ENCODE measurements at places on chromosomes 16 and 17.

GRCh38 chr17:245020-245419, 63.6 kb upstream of the DOC2B start:
- no peak for DNase-seq

- DNase-seq, result no peak
Measured at GRCh38 chr17:78364436-78365281, 4.8 kb upstream of the SOCS3 start.

GRCh38 chr16:4114257-4115208, 1.7 kb downstream of the ADCY9 start:
- no peak for DNase-seq

- DNase-seq, result no peak
Measured at GRCh38 chr16:77937473-77938149, 84.7 kb upstream of the CLEC3A start.

GRCh38 chr16:84788920-84789391, 30.8 kb upstream of the CRISPLD2 start:
- DNase-seq, result no peak

DNA sequence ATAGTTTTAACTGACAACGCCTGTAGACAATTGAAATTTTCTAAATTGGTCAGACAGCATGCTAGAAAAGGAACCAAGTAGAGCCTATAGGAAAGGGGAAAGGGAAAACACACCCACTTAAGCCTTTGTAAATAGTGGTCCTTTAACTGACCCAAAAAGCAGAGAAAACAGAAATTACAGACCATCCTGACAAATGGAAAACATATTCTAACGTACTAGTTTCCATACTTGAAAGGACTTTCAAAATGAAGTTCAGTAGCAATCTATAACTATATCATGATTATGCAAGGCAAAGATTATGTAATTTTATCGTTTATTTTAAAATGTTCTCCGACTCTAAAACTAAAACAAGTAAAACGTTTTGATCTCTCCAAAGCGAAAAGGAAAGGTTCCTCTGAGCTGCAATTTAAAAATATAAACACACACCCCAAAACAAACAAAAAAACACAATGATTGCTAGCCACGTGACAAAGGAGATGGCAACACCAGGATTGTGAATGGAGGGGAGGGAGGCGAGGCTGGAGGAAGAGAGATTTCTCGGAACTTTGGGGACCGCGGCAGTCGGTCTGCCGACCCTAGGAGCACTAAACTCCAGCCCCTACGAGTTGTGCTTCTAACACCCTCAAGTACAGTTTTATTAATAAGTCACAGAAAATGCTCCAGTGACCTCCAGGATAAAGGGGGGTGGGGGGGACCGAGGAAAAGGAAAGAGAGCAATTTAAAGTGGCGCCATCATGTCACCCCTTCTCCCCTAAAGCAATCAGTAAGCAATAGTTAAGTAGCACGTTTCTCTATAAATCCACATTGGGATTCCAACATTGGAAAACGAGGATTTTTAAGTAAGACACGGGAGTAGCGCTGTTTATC, 1.7 kb downstream of the KANSL1 start:
- peak; percentile 17 for DNase-seq

- no peak for DNase-seq
Measured at GRCh38 chr17:82640036-82640435, 8.2 kb downstream of the WDR45B start.

DNA sequence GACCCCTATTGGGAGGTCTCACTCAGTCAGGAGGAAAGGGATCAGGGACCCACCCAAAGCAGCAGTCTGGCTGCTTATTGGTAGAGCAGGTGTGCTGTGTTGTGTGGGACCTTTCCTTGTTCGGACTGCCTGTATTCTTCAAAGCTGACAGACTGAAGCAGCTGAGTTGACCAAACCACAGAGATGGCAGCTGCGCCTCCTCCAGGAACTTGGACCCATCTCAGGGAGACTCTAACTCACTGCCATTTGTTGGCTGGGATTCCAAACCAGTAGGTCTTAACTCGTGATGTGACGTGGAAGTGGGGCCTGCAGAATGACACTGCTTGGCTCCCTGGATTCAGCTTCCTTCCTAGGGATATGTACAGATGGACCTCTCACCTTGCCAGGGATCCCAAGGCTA, 9.6 kb upstream of the UQCRC2 start:
- DNase-seq, result no peak

DNA sequence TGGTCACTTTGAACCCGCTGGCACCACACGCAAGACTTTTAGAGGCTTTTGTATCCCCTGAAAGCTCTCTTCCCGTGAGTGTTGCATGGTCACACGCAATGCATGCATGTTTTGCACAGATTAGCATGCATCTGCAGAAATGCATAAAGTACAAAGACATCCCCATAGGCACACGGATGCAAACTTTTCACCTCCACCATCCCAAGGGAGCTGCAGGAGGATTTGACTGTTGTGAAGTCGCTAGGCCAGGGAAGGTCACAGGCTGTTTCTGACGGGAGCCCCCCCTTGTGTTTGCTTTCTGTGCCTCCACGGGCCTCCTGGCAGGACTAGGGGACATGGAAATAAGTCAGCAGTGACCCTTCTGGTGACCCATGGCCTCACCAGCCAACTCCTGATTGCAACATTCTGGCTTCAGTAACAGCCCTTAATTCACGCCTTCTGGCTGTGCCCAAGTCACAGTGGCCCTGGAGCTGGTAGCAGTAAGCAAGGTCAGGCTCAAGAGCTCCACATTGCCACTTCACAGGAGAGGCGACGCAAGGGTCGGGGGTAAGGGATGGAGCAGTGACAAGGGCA, 45.1 kb downstream of the SOX9 start:
- DNase-seq, result no peak

GRCh38 chr16:57522960-57523359, 13.4 kb downstream of the CCDC102A start:
- DNase-seq, result no peak

DNA sequence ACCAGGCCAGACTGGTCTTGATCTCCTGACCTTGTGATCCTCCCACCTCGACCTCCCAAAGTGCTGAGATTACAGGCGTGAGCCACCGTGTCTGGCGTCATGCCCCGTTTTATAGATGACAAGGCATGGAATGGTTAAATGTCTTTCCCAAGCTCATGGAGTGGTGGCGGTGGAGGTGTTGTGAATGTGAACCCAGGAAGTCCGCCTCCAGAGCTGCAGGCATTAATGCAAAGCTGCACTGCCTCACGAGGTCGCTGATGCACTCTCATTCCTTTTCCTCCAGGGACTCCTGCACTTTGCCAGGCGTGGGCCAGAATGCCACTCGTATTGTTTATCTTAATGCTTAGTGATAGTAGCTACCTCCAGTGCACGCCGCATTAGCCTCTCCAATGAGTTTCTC, 149.6 kb downstream of the WWOX start:
- no peak for DNase-seq

- DNase-seq, result no peak
Measured at GRCh38 chr17:67500261-67500660, 123.2 kb downstream of the PITPNC1 start.

- DNase-seq, result no peak
Measured at GRCh38 chr16:62638964-62639870, 603.0 kb upstream of the CDH8 start.

DNA sequence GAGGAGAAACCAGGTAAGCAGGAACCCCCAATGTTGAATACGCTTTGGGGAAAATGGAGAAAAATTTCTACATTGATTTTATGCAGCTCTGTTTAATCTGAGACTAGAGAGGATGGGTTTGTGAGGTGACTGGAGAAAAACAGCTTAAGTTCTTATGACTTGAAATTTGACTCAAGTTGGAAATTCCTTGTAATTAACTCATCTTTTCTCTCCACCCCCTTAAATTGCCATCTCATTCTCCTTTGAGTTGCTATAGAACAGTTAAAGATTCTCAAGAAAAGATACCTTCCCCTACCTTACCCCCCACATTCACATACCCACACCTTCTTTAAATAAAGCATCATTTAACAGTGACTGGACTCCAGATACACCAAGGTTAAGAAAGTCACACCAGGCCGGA, 24.2 kb downstream of the ZNRF1 start:
- DNase-seq, result no peak

GRCh38 chr16:4303973-4304372, 11.9 kb upstream of the GLIS2 start:
- no peak for DNase-seq

DNA sequence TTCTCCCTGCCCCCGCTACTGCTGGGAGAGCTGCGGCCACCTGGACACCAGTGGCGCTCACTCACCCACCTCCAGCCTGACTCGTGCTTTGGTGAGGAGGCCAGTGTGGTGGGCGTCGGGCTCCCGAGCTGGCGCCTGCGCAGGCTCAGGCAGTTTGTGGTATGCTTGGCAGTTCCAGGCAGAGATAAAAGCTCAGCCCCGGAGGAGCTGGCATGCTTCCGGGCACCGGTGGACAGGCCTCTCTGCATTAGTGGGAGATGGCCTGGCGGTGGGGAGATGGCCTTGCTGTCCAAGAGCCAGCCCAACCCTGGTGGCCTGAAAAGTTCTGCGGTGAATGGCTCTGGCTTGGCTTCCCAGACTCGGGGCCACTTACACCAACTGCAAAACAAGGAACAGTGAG, 4.1 kb downstream of the ADGRG1 start:
- no peak for DNase-seq

GRCh38 chr16:87877942-87878507, 8.7 kb upstream of the SLC7A5 start:
- no peak for DNase-seq

DNA sequence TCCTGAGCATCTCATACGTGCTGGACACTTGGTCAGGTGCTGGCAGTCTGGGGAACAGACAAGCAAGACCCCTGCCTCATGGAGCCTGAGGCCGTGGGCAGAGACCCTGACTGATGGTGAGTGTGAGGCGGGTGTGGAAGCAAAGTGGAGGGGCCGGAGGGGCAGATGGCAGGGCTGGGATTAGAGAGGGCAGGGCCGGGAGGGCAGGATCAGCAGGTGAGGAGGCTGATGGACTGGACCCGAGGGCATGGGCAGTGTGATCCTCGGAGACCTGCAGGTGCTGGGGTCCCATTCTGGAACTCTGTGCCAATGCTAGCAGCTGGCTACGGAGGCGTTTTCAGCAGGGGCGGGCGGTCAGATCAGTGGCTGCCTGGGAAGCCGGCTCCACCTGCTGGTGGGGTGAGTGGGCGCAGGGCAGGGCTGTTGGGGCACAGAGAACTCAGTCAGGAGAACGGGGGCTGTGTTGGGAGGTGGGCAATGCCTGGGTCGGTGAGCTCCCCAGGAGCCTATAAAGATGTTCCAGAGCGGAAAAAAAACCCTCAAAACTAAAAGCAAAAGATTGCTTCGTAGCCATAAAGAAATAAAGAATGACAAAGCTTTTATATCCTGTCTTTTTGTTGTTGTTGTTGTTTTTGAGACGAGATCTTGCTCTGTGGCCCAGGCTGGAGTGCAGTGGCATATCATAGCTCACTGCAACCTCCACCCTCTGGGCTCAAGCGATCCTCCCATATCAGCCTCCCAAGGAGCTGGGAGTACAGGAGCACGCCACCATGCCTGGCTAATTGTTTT, 8.9 kb upstream of the C16orf74 start:
- no peak for DNase-seq

DNA sequence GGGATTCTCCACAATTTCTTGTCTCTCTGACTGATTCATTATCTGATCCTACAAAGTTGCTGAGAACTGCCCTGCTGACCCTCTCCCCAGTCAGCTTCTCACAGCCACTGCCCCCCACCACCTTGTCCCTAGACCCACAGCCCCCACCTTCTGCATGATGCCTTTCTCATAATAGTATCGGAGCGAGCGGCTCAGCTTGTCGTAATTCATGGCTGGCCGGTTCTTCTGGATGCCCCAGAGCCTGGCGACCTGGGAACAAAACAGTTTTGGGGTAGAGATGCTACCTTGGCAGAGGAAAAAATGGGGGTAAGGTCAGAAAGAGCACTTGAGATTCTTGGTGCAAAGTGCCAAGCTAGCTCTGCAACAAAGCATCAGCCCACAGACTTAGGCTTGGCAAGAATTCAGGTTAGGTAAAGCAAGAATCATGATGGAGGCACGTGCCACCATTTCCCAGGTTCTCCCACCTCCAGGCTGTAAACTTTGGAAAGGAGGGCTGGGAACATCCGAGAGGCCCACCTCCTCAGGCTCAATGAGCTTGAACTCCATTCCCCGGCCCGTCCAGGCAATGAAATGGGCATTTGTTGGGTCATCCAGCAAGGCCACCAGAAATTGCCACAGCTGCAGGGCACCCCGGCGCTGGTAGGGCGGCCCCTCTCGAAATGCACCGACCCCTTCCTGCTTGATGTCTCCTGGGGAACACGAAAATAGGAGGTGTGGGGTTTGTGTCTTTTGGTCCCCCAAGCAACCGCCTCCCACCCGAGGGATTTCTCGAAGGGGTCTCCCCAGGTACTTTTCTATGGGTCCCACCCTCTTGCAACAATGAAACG, 16.9 kb downstream of the ETV4 start:
- DNase-seq, result no peak

DNA sequence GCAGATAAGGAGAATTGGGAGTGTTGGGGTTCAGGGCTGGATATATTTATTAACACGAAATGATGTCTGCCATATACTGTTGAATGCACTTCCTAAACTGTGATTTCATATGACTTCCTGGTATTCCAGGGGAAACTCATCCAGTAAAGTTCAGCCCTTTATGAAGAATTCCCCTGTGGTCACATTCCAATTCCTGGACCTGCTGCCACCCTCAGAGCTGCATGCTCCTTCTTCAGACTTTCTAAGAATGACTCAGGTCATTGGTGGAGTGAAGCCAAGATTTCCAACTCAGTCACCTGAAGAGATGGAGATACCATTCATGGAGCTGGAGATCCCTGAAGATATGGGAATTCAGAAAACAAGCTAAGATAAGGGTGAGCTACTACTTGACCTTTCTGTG, 114.2 kb upstream of the TMEM97 start:
- DNase-seq, result no peak

- no peak for DNase-seq
Measured at GRCh38 chr16:84959045-84959576, 52.2 kb downstream of the ZDHHC7 start.

DNA sequence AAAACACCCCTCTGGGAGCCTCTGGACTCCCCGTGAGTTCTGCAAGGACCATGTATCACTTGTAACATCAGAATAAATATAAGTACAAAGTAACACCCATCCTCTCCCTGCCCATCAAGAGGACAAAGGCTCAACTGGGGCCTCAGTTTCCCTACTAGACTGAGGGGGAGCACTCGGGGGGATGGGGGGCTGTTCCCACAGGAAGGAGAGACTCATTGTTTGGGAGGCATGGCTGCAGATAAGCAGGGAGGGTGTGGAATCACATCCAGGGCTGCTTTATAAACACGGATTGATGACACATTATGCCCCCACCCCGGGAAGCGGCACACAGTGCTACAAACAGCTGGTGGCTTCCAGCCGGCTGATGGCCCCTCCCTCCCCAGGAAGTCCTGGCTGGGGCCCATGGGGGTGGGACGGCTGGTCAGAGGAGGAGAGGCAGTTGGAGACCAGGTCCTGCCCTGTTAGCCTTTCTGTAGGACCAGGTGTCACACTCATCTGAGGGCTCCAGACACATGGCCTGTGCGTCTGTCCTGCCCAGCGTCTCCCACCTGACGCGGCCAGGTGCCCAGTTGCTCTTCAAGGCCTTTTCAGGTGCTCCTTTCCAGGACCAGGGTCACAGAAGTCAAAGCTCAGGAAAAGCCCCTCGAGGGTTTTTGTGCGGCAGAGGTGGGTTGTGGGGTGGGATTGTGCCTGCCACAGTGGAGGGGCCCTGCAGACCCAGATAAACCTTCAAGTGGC, 1.3 kb upstream of the MPG start:
- DNase-seq, result no peak
